Fibroblast of the aortic adventitia (primary cell): ENCODE measurements at places on chromosomes 11 and 22.

DNA sequence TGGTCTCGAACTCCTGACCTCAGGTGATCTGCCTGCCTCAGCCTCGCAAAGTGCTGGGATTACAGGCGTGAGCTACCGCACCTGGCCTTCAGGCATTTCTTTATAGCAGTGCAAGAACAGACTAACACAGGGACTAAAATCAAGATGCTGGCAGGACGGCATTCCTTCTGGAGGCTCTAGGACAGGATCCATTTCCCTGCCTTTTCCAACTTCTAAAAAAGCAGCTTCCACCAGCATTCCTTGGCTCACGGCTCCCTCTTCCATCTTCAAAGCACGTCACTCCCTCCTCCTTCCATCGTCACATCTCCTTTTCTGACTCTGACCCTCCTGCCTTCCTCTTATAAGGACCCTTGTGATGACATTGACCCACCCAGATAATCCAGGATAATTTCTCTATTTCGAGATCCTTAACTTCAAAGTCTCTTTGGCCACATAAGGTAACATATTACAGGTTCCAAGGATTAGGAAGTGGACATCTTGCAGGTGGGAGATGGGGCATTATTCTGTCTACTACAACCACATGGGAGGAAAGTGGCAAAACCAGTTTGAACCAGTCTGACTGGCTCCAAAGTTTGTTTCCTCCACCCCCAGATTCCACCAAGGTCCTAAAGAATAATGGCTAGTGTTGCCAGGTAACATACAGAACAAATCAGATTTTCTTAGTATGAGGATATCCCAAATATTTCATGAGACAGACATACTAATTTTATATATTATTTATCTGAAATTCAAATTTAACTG is 172.5 kb downstream of the MN1 start:
- DNase-seq = no peak

DNA sequence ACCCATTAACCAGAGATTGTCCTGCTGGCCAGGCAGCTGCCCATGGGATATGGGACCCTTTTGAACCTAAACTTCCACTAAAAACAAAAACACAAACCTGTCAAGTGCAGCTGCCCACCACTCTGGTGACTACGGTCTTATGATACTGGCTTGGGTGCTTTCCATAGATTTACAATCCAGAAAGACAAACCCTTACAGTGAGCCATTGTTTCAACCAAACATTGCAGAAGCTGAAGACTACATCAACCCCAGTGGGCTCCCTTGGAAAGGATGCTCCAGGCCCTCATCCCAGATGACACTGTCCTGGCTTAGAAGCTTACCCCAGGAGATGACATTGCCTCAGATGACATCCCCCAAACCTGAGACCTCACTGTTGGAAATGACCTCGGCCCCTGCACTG is 56.9 kb upstream of the WNT11 start:
- DNase-seq = no peak

DNA sequence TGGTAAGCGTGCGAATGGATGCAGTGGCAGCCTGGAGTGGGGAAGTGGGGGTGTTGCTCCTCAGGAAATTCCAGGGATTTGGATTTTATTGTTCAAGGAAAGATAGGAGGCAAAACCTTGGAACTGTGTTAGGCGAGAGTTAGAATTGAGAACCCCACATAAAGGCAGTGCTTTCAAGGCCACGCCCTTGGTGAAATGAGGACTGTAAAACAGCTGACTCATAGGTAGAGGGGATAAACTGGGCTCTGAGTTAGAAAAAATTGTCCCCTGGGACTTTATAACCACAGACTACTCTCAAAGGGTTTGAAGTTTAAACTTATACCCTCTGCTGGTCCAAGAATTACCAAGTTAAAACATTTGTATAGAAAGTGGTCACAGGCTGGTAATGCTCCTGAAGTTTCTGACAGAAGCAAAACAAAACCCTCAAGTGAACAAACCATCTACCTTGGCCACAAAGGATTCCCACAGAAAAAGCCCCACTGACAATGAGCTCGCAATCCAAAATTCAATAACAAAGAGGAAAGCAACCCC is 250.3 kb upstream of the TBCEL start:
- peak; percentile 61 for DNase-seq

- peak; percentile 38 for DNase-seq
These were observed 476.8 kb downstream of the METTL15 start for GRCh38 chr11:28584992-28585391.

DNA sequence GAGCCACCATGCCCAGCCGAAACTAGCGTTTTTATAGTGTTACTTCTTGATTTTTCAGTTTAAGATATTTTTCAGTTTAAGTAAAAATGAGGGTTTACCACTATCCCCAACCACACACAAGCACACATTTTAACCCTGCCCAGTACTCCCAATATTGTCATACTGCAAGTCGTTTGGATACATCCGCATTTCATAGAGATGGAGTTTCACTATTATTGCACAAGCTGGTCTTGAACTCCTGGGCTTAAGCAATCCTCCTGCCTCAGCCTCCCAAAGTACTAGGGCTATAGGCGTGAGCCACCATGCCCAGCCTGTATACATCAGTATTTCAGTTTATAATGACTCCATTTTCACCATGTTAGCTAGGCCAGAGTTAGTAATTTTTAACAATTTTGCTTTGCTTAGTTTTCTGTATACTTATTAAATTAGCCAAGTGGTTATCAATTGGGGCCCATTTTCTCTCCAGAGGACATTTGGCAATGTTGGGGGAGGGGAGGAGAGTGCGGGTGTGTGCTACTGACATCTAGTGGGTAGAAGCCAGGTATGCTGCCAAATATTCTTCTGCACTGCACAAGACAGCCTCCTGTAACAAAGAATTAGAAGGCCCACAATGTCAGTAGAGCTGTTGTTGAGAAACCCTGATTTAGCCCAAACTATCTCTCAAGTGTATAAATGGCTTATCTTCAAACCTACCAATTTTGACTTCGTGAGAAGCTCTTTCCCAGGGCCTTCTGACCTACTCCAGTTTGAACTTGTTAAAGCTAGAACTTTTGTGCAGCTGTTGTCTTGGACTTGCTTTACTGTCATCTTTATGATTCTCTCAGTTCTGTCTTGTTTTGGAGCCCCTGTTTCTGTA is 7.3 kb downstream of the USP47 start:
- peak; percentile 71 for DNase-seq

DNA sequence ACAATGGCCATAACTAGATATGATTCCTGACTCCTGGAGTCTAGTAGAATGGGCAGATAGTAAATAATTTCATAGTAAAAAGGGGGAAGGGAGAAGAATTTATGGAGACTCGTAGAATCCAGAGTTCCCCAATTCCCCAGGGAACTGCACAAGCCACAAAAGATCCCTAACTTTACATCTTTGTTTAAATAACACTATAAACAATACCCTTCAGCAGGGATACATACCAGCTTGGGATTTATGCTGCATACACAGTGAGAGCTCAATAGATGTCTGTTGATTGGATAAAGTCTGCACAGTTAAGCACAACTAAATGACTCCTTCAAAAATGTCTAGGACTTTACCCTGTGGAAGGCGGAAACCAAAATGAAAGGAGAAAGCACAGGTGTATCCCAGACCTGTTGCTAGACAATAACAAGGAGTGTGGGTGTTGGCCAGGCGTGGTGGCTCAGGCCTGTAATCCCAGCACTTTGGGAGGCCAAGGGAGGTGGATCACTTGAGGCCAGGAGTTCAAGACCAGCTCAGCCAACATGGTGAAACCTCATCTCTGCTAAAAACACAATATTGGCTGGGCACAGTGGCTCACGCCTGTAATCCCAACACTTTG is 6.8 kb downstream of the SLC35F2 start:
- DNase-seq = no peak

- DNase-seq = no peak
These were observed at the start of gene HEPN1 for GRCh38 chr11:124918950-124919349. TSS of gene HEPN1 (plus strand) at chr11:124919250.
